ENCODE measurements at places on chromosomes 6 and 20. TPM values are rescaled to one million over a fixed set of nuclear protein-coding genes. Genes with fewer than 3 reads are reported as not detected.

DNA sequence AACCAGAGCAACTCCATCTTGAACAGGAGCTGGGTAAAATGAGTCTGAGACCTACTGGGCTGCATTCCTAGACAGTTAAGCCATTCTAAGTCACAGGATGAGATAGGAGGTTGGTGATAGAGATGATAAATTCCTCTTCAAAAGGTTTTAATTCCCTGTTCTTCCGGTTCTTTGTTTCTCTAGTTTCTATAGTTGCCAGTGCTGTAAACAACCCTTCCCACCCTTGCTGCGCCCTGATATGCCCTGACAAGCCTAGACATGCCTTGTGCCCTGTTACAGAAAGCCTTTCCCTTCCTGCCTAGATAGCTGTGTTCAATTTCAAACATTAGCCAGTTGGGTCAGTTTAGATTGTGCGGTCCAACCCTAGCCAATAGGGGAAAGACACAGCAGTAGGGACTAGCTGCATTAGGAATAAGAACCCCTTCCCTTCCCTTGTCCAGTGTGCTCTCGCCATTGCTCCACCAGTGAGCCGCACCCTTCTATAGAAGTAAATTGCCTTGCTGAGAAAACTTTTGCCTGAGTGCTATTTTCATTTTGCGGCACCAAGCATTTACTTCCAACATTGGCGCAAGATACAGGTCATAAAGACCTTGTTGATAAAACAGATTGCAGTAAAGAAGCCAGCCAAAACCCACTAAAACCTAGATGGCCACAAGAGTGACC is 52.5 kb upstream of the CCN2 start:
- H3K36me3 ChIP-seq = no peaks in the 10 kb centered on the region
- no peaks in the 10 kb centered on the region for H3K27me3 ChIP-seq
- no peak overlapping the region for H3K27ac ChIP-seq
- DNase-seq = no peak

DNA sequence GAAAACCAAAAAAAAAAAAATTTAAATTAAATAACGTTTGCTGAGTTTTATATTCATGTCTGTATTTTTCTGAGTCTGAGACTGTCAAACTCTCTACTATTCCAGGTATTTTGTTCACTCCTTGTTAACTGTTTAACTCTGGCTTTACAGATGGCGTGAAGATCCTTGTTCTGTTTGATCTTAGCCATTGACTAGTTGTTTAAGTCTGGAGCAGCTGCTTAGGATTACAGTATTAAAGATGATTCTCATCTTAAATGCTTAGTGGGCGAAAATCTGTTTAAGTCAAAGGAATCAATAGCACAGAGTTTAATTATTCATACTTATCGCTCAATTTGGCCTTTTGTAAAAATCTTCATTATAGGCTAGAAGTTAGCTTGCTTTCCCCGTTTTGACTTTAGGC is 2.4 kb downstream of the PHACTR2 start:
- peaks cover 2% of the 10 kb centered on the region for H3K36me3 ChIP-seq
- H3K4me3 ChIP-seq = no peak overlapping the region
- no peak for DNase-seq
- H3K4me1 ChIP-seq = peaks cover 6% of the 10 kb centered on the region
- H3K27ac ChIP-seq = no peak overlapping the region

Gene ANKRD66
- not detected for total RNA-seq

- H3K27ac ChIP-seq = no peak overlapping the region
- H3K4me1 ChIP-seq = peaks cover 2% of the 10 kb centered on the region
- H3K4me3 ChIP-seq = no peak overlapping the region
- H3K27me3 ChIP-seq = peaks cover 6% of the 10 kb centered on the region
- H3K36me3 ChIP-seq = no peaks in the 10 kb centered on the region
Observed at GRCh38 chr6:14573267-14573666, 455.7 kb downstream of the CD83 start.

Data from activated naive CD8-positive, alpha-beta T cell treated with anti-CD3 and anti-CD28 coated beads, Interleukin-2, amount 10 ng/mL, durations not matched to agents 7 days and 5 days (primary cell).